Body of pancreas (tissue), 4 donors: ENCODE measurements at places on chromosomes 11 and 22.
A peak's percentile ranks its signal among the peaks of the same experiment; 100 is the strongest.

DNA sequence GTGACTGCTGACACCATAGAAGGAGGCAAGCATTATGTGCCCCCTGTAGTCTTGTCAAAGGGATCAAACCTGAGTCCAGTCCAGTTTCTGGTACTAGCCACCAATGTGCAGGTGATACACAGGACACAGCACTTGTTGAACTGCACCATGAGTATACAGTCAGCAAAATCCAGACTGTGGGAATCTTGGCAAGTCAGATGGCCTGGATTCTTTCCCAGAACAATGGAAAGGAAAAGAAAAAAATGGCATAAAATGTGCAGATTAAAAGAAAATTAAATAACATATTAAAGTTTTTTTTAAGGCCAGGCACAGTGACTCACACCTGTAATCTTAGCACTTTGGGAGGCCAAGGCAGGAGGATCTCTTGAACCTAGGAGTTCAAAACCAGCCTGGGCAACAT, 16.8 kb downstream of the CRY2 start:
- peaks cover 11% of the 10 kb centered on the region for H3K36me3 ChIP-seq
- H3K27ac ChIP-seq = no peak overlapping the region
- H3K4me1 ChIP-seq = peaks cover 16% of the 10 kb centered on the region
- DNase-seq = no peak
- H3K27me3 ChIP-seq = no peaks in the 10 kb centered on the region

- no peaks in the 10 kb centered on the region for H3K27me3 ChIP-seq
- H3K36me3 ChIP-seq = no peaks in the 10 kb centered on the region
- no peak overlapping the region for H3K27ac ChIP-seq
- peak; percentile 48 for DNase-seq
Measured at GRCh38 chr11:93849751-93850593, 446 bp downstream of the VSTM5 start.

- H3K27ac ChIP-seq = no peak overlapping the region
- no peak overlapping the region for H3K4me3 ChIP-seq
- no peaks in the 10 kb centered on the region for H3K36me3 ChIP-seq
Measured at GRCh38 chr11:115501893-115502589, 2.2 kb downstream of the CADM1 start.

DNA sequence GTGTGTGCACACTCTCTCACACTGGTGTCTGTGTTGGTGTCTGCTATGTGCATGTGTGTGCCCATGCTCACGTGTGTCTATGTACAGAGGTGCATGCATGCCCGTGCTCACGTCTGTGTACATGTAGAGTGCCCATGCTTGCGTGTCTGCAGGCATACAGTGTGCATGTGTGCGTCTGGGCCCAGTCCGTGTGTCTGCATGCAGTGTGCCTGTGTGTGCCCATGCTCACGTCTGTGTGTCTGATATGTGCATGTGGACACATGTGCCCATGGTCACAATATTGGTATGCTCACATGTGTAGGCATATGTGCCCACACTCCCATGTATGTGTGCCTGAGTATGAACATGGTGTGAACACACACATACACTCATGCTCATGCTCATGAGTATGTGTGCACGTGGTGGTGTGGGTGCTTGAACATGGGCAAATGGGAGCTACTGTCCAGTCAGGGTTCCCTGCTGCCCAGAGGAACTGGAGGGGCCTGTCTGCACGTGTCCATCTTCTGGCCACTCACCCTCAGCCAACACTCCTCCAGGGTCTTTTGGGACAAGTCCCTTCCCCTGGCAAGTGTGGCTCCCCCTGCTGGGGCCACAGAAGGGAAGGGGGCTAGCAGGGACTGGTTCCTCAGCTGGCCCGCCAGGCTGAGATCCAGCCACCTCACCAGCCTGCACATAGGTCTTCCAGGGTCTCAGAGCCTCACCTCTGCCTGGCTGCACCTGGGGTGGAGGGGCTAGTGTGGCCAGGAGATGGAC, 7.3 kb upstream of the TBX1 start:
- H3K4me3 ChIP-seq = no peak overlapping the region
- no peak overlapping the region for H3K27ac ChIP-seq
- H3K27me3 ChIP-seq = peaks cover 22% of the 10 kb centered on the region
- no peaks in the 10 kb centered on the region for H3K36me3 ChIP-seq
- DNase-seq = no peak

DNA sequence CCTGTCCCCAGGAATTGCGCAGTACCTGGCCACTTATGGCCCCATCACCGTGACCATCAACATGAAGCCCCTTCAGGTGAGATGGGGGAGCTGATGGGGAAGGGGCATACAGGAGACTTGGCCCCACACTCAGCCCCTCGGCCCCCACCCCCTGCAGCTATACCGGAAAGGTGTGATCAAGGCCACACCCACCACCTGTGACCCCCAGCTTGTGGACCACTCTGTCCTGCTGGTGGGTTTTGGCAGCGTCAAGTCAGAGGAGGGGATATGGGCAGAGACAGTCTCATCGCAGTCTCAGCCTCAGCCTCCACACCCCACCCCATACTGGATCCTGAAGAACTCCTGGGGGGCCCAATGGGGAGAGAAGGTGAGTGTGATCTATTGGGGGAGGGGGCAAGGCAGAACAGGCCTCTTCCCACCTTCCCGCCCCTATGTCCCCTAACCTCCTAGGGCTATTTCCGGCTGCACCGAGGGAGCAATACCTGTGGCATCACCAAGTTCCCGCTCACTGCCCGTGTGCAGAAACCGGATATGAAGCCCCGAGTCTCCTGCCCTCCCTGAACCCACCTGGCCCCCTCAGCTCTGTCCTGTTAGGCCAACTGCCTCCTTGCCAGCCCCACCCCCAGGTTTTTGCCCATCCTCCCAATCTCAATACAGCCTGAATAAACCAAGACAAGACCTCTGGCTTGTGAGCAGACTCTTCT, 3.6 kb downstream of the CTSW start:
- no peak overlapping the region for H3K27ac ChIP-seq
- DNase-seq = no peak
- no peaks in the 10 kb centered on the region for H3K27me3 ChIP-seq
- H3K4me3 ChIP-seq = no peak overlapping the region

DNA sequence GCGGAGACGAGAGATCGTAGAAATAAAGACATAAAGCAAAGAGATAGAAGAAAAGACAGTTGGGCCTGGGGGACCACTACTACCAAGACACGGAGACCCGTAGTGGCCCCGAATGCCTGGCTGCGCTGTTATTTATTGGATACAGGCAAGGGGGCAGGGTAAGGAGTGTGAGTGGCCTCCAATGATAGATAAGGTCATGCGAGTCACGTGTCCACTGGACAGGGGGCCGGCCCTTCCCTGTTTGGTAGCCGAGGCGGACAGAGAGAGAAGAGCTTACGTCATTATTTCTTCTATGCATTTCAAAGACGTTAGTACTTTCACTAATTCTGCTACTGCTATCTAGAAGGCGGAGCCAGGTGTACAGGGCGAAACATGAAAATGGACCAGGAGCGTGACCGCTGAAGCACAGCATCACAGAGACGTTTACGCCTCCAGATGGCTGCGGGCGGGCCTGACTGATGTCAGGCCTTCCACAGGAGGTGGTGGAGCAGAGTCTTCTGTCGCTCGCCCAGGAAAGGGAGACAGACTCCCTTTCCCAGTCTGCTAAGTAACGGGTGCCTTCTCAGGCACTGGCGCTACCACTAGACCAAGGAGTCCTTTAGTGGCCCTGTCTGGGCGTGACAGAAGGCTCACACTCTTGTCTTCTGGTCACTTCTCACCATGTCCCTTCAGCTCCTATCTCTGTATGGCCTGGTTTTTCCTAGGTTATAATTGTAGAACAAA, 24.8 kb downstream of the PPP6R2 start:
- H3K27ac ChIP-seq = no peak overlapping the region
- no peaks in the 10 kb centered on the region for H3K36me3 ChIP-seq
- H3K4me1 ChIP-seq = peaks cover 12% of the 10 kb centered on the region
- no peak overlapping the region for H3K4me3 ChIP-seq

GRCh38 chr11:48052183-48053044, 72.1 kb downstream of the PTPRJ start:
- DNase-seq = peak; percentile 68
- no peaks in the 10 kb centered on the region for H3K36me3 ChIP-seq
- H3K4me1 ChIP-seq = peaks cover 35% of the 10 kb centered on the region
